ENCODE measurements at places on chromosomes 16 and 17. TPM values are rescaled to one million over a fixed set of nuclear protein-coding genes. Genes with fewer than 3 reads are reported as not detected.

DNA sequence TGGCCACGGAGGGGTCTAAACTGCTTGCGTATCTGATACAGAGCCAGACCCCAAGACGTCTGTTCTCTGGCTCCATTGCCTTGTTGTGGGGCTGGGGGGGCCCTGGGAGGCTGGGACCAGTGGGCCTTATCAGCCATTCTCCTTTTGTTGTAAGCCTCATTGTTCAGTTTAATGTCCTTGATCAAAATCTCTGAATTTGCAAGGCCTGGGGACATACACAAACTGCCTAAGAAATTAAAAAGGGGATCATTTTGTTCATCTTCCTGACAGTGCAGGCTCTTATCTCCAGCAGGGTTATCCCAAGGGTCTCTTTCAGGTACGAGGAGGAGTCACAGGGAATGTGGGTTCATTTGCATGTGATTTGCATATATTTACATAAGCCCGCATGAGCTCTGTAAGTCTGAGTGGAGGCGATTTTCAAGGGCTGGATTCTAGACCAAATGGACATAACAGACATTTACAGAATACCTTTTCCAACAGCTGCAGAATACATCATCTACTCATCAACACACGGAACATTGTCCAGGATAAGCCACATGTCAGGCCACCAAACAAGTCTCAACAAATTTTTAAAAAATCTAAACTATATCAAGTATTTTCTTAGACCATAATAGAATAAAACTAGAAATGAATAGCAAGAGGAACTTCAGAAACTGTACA lies 269.8 kb downstream of the RBFOX1 start:
- DNase-seq = no peak

DNA sequence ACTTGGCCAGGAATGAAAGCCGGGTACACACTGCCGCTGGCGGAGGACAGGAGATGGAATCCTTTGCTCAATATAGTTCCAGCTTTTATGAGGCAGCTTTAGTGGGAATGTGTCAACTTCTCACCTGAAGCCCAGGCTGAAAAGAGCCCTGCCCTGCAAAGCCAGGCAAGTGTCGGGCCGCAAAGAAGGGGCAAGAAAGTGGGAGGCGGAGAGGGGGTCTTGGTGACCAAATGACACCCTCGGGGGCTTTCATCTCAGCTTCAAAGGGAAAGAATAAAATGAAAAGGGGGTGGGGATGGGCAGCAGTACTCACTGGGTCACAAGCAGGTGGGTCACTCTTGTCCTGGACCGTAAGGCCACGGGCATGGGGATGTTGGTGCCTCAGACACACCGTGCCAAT lies 62.9 kb downstream of the C16orf95 start:
- no peak for DNase-seq

DNA sequence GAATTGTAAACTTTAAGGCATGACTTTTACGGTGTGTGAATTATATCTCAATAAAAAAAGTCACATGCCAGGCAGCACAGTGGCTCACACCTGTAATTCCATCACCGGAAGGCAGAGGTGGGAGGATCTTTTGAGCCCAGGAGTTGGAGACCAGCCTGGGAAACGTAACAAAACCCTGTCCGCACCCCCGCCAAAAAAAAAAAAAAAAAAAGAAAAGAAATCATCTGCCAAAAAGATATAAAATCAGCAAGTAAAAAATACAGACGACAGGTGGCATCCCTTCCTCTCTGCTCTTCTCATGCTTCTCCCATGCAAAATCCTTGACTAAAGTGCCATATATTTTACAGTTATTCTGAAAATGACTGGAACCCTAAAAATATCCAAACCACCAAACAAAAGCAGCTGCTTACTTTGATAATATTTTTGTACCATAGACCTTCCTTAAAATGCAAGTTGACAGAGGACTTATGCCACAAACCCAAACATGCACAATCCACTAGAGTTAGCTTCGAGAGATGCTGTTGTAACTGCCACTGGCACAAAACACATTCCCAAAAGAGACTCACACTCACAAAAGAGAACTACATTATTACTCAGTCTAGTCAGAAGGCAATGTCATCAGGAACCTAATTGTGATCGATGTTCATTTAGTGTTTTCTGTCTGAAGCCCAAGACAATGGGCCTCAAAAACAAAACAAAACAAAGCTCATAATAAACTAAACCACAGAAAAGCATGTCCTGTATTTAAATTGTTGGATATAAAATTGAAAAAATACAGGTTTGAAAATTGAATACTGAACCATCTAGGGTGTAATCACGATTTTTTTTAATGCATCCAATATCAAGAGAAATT lies 2.4 kb downstream of the CRLF3 start:
- DNase-seq = no peak

GRCh38 chr17:8921147-8921546 lies 44.4 kb downstream of the PIK3R5 start:
- no peak for DNase-seq

GRCh38 chr16:72174726-72175125 lies 2.8 kb upstream of the PMFBP1 start:
- DNase-seq = no peak

DNA sequence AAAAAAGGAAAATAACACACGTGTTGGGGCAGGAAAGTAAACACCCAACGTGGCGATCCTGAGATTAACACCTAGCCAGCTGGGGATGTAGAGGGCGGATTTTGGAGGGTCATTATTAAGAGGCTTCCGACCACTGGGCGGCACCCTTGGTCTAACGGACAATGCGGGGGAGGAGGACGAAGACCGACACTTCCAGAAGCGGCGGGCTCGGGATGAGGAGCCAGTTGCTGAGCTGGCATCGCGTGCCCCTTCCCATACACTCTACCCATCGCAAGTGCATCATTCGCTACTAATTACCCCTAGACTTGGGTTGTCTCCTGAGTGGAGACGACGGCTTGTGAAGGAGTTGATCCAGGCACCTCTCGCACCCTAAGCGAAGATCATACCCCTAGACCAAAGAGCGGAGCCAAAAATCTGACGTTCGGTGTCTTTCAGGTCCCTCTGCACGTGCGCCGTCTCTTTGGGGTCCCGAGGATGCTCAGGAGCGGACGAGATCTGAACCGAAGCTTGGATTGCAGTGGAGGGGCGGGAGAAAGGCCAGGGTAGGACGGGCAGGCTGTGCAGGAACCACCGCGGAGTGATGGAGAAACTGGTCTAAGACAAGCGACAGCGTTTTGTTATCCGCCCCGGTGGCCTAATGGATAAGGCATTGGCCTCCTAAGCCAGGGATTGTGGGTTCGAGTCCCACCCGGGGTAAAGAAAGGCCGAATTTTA lies 17.6 kb downstream of the ZNF213 start:
- peak; percentile 94 for DNase-seq

DNA sequence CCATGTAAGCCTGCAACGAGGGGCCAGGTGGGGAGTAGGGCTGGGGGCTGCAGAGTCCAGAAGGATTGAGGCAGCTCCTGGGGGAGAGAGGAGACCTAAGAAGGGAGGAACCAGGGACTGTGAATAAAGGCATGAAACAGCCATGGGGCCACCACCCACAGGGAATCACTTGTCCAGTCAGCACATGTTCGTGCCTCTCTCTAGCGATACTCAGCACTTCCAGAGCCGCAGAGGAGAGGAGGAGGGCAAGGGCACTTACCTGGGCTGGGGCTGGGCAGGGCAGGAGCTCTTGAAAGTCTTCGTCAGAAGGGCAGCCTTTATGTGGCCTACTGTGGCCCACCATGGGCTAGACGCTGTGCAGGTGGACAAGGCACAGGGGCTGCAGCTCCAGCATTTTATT lies 24.2 kb downstream of the CACNA1G start:
- DNase-seq = no peak

The CDK5R1 gene
- total RNA-seq = 2.2 TPM

The KRT28 gene
- total RNA-seq = not detected

DNA sequence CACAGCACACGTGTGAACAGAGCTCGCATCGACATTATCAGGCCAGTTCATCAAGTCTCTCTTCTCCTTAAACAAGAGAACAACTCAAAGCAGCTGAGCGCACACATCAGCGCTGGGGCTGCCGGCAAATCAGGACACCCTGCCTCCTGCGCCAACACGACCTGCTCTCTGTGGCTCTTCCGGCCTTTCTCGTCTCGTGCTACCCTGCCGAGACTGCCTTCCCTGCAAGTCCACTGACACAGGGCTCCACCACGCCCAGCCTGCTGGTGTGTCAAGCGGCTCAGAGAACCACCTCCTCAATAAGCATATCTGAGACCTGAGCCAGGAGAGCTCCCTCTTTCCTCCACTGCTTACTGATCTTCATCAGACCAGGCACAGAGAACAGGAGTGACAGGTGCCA lies 96.9 kb downstream of the ZNF778 start:
- DNase-seq = no peak

DNA sequence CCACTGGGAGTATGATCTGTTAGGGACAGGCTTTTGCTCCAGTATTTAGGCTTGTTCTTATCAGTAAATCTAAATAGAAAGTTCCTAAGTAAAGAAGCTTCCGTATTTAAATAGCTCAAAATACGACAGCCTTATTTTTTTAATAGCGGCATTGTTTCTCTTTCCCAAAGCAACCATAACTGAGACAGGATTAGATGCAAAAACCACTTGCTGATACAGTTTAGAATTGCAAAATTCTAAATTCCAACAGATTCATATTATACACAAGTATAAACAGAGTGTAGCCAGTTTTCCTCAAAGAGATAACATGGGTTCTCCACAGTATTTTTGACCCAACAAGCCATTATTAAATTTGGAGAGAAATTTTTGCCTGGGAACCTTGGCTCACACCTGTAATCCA lies 276.7 kb downstream of the FTO start:
- no peak for DNase-seq

The DNAH9 gene
- not detected for total RNA-seq

DNA sequence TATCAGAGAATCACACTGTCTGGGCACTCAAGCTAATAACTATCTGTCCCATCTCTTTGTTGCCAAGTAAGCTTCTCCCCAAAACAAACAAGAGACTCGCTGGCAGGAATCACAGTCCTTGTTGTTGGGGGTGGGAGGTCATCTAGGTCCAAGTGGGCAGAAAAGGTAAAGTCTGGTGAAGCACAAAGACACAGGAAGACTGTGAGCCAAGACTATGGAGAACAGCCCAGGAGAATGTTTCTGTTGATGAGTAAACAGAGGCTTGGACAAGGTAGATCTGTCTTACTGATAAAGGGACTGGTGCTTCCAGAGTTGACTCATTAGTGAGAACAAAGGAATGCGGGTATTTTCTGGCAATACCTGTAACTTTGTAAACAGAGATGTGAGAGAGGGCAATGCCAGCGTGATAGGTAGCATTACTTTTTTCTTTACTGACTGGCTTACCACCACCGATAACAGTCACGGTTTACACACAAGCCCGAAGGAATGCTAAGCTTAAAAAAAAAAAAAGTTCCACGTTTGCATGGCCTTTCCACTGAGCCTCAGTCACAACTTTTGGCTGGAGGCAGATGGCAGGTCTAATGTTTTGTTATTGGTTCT lies 11.5 kb upstream of the MMD start:
- no peak for DNase-seq

GRCh38 chr16:15933781-15934180 lies 15.6 kb upstream of the ABCC1 start:
- no peak for DNase-seq

GRCh38 chr16:30896261-30896888 lies at the start of gene CTF1:
Gene CTF1 (plus strand): TSS chr16:30896614. CDS start chr16:30896644, 30 bp downstream.
- DNase-seq = peak; percentile 66

GRCh38 chr16:30024451-30024850 lies 1.5 kb downstream of the C16orf92 start:
- no peak for DNase-seq

DNA sequence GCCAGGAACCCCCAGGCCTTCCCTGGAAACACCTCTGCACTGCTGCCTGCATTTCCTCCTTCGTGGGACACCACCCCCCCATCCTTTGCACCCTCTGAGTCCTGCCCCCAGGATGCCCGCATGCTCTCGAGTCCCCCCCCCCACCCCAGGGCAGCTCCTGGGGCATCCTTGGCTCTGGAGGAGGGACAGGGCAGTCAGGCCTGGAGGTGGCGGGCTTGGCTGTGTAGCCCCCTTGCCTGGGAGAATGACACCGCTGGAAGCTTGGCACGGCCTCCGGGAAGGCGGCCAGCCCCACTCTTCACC lies 98.9 kb upstream of the GSE1 start:
- DNase-seq = peak; percentile 33

DNA sequence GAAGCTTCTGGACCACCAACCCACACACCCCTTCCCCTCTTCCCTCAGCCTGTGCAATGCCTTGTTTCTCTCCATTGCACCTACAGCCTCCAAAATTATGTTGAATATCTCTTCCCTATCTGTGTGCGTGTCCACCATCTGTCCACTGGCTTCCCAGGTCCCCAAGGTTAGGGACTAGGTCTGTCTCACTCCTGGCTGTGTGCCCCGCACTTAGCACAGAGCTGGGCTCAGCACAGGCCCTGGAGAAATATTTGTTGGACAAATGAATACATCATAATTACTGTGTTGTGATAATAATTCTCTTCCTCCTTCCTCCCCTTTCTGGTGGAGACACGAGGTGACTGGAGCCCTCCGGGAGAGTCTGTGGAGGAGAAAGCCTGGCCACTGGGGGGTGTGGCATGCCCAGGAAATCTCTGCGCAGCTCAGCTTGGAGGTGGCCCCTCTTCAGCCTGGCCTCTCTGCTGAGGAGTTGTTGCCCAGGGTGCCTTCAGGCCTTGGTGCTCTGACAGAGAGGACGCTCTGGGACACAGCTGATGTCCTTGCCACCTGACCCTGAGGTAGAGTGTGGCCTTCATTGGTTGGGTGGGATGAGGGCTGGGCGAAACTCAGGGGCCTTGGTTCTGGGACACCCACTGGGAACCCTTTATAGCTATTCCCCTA lies 3.3 kb upstream of the BRD7 start:
- DNase-seq = no peak

The SLC5A11 gene
- not detected for total RNA-seq

DNA sequence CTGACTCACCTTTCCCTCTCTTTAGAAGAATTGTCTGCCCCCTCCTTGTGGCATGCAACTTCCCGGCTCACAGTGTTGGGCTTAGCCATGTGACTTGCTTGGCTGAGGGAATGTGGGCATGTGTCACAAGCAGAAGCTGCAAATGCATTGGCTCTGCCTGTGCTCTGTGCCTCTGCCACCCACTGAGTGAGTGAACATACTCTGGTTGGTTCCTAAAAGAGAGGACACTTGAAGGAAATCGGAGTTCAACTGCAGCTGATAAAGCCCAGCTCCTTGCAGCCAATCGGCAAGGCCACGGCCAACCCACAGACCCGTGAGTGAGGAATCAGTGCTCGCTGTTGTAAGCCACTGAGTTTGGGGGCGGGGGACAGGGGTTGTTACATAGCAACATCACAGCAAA lies 10.9 kb upstream of the GINS2 start:
- DNase-seq = no peak

DNA sequence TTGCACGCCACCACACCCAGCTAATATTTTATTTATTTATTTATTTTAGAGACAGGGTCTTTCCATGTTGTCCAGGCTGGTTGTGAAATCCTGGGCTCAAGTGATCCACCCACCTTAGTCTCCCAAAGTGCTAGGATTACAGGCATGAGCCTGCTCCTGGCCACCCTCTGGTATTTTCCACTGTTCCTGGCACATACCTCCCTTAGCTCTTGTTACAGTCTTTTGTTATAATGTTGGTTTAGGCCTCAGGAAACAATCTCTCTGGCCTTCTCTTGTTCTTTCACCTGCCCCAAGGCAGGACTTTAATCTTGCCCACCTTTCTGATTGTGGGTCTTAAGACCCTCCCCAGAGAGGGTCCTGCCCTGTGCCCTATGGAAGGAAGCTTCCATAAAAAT lies 3.6 kb upstream of the CYTH1 start:
- no peak for DNase-seq

GRCh38 chr16:87325423-87325858 lies 8.2 kb upstream of the C16orf95 start:
- no peak for DNase-seq

The SCIMP gene
- total RNA-seq = not detected
